Activated naive CD4-positive, alpha-beta T cell (primary cell): ENCODE measurements at places on chromosomes 1 and 21.

DNA sequence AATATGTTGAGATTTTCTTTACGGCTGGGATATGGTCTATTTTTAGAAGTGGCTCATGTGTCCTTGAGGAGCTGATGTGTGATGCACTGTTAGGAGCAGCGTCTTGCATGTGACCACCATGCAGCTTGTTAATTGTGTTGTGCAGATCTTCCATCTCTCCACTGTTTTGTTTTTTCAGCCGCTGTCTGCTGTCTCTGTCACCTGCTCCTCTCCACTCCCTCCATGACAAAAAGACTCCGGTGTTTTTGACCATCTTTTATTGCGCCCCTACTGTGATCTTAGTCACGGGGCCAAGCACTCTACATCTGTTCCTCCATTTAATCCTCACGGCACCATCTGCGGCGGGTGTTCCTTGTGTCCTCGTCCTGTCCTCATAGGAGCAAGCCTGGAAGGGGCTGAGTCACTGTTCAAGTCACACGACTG, 51.8 kb downstream of the ADARB1 start:
- no peak for DNase-seq

- DNase-seq: no peak
These were observed 92.1 kb downstream of the ITPKB start for GRCh38 chr1:226646870-226647449.

DNA sequence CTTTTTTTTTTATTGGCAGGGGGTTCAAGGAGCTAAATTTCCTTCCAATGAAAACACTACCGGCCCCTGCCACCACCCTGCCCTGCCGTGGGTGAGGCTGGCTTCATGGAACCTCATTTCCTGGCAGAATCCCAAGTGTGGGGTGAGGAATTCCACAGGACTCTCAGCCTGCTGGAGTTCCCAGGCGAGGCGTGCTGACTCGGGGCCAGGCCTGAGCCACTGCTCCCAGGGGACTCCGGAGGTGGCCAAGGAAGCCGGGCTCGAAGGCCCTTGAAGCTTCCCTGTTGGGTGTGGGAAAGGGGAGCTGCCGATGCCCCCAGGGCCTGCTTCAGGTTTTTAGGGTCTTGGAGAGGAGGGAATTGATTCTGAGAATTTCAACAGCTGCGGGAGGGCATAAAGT, 95.3 kb upstream of the ACTRT2 start:
- no peak for DNase-seq

DNA sequence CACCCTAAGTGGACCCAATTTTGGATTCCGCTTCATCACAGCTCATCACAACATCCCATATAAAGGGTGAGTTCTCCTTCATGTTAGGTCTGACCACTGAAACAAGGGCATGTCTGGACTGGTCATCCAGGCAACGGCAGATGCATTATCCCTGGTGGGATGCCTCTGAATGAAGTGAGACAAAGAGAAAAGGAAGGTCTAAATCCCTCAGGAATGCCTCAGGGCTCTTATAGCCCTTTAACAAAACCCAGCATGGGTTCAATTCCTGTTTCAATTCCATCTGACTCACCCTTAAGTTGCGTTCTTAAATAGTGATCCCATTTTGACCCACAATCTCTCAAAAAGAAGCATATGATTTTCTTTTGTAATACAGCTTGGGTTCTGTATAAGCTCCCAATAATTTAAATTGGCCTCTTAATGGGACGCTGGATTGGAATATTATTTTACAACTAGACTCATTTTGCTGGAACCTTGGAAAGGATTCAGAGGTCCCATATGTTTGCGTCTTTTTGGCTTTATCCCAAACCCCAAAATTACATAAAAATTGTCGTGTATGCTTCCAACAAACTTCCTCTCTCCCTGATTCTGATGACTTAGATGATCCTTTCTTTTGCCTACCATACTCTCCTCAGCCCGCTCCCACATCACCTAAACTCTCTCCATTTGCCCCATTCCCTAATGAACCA, 287.4 kb upstream of the ZP4 start:
- DNase-seq: no peak

DNA sequence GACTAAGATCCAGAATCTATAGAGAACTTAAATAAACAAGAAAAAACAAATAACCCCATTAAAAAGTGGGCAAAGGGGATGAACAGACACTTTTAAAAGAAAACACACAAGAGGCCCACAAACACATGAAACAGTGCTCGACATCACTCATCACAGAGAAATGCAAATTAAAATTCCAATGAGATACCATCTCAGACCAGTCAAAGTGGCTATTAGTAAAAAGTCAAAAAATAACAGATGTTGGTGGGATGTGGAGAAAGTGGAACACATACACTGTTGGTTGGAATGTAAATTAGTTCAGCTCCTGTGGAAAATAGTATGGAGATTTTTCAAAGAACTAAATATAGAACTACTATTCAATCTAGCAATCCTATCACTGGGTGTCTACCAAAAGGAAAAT, 143.1 kb downstream of the IFI44 start:
- DNase-seq: no peak

DNA sequence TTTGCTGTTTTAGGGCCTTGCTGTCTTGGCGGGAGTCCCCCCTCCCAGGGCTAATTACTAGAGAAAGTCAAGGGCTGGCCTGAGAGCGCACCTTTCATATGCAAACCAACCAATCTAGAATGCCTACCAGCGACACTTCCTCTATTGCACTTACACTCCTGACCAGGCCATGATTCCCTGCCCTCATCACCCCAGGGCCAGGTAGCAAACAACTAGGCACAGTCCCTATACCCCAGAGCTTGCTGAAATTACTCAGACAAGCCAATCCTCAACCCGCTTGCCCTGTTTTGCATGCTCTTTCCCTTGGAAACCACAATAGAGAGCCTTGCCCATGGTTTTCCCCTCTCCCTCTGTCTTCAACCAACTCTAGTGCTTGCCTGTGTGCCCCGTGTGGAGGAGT, 70.3 kb downstream of the URB2 start:
- no peak for DNase-seq

DNA sequence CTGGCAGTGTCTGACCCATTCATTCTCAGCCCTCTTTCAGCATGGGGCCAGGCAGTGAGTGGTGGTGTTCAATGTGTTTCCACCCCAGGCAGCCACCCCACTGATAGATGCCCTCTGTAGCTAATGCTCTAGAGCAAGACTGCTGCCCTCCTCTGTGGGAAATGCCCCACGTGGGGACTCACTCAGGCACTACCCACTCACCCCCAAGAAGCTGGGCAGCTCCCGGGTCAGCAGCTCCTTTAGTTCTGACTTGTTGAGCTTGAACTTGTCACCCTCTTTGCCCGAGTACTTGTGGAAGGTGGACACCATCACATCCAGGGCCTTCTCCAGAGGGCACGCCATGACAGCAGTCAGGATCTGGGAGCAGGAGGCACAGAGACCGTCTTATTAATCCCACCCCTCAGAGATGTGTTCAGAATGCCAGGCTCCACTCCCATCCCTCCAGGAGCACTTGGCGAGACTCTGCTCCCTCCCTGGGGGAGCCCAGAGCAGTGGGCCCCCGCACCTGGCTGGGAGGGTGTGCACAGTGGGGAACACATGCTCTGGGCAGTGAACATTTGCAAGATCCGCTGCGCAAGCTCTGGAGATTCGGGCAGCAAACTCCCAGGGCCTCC, 1.0 kb downstream of the S100A4 start:
- no peak for DNase-seq
